ENCODE measurements at places on chromosomes 4 and X.

- DNase-seq, result no peak
Measured at GRCh38 chr4:1745165-1745564, 23.8 kb downstream of the TACC3 start.

DNA sequence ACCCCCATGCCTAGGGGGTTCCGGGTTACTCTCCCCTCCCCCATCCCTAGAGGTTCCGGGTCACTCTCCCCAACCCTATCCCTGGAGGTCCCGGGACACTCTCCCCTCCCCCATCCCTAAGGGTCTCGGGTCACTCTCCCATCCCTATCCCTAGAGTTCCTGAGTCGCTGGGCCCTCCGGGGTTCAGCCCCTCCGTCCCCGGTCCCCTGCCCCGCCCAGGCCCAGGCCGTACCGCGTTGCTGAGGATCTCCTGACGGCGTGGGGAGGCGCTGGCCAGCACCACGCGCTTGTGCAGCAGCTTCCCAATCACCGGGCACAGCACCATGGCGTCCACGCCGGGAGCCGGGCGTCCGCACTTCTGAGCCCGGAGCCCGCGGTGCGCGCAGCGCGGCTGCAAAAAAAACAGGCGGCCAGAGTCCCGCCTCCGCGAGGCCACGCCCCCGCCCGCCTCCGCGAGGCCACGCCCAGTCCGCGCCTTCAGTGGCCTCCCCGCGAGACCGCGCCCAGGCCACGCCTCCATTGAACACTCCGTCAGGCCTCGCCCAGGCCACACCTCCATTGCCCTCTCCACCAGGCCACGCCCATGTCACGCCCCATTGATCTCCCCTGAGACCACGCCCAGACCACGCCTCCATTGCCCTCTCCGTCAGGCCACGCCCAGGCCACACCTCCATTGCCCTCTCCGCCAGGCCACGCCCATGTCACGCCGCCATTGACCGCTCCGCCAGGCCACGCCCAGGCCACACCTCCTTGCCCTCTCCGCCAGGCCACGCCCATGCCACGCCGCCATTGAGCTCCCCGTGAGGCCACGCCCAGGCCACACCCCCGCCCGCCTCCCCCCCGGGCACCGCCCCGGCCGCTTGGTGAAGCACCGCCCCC lies at the start of gene ASMTL:
ASMTL (minus strand) TSS at position 394 of the 879 bp plus-strand sequence; CDS start at position 325, 69 bp downstream.
- DNase-seq, result peak; percentile 100

- DNase-seq, result peak; percentile 62
Measured at GRCh38 chr4:20272411-20272872, 20.7 kb downstream of the SLIT2 start.

GRCh38 chr4:53507058-53507457 lies 84.2 kb downstream of the LNX1 start:
- no peak for DNase-seq

DNA sequence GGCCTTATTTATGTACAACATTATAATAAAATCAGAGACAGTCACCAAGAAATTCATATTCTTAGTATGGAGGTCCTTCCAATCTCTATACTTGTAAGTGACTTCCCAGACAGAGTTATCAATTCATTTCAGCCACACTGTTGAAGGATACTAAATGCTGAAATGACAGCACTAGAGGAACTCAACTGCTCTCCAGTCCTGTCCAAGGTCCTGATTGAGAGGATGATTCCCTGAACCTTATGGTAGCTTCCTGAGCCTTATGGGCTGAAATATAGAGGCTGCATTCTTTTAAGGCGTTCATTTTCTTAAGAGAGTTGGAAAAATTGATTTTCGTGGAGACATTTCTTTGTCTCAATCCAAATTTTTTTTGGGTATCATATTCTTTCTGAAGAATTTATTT lies 205.9 kb downstream of the TLL1 start:
- peak; percentile 1 for DNase-seq

DNA sequence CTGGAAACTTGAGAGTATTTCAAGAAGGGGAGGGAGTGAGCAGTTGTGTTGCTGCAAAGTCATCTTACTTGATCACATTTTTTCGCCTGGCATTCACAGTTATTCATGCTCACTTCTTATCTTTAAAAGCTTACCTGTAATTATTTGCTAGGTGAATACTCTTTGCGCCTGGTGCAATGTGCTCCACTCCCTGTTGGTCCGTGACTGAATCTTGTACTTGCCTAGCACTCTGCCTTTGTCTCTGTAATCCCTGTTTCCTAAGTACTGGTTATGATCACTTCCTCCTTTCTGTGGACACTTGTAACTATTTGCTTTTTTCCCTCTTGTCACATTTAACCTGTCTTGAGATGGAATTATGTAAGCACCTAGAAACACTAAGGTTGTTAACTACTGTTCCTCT lies 5.8 kb downstream of the BMP2K start:
- DNase-seq, result no peak

DNA sequence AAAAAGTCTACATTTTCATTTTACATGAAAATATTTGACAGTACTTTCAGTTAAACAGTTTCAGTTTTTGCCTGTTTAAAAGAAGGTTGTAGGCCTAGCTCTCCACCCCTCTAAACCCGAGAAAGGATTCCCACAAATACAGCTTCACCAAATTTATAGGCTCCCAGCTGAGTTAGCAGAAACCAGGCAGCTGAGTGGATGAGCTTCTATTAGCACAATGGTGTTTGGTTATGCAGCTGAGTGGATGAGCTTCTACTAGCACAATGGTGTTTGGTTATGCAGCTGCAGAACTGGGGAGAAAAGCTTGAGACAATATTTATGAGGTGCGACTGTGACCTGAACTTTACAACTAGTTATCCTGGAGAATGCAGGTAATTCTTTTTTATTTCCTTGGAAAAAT lies 36.6 kb upstream of the PAQR3 start:
- no peak for DNase-seq

DNA sequence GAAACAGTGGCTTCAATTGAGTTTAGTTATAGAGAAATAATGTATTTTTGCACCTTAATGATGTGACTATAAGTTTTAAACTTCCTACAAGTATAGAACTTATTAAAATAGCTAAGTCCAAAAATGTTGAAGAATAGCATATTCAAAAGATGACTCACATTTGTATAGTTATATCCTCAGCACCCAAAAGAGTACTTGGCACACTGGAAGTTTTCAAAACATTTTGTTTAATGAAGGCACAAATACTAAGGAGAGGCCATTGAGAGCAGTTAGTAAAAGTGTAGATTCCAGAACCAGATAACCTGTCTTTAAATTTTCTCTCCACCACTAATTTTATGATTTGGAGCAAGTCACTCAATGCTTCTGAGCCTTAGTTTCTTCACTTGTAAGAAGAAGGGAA lies 226.9 kb upstream of the MID1 start:
- peak; percentile 20 for DNase-seq

- peak; percentile 14 for DNase-seq
Measured at GRCh38 chr4:168695288-168695687, 198.4 kb downstream of the PALLD start.

- no peak for DNase-seq
Measured at GRCh38 chrX:262381-262909, 18.7 kb upstream of the PLCXD1 start.

DNA sequence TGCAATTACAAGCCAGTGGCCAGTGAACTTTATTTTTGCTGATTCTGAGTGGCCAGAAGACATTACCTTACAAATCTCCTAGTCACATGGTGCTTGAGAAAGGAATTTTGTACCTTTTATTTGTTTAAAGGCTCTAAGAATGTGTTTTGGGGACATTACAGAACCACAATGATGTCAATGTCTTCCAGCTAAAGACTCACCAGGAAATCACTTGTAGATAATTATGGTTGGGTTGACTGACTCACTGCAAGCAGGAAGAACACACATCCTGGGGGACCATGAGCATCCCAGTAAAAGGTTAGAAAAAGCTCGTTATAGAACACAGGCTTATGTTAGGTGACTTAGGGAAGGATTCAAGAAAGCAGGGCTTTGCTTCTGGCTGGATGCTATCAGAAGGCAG lies 119.4 kb upstream of the FAM9B start:
- DNase-seq, result peak; percentile 66

- no peak for DNase-seq
Measured at GRCh38 chr4:108361886-108362285, 193.2 kb upstream of the LEF1 start.

- DNase-seq, result peak; percentile 23
Measured at GRCh38 chr4:137394018-137394417, 138.3 kb downstream of the PCDH18 start.

DNA sequence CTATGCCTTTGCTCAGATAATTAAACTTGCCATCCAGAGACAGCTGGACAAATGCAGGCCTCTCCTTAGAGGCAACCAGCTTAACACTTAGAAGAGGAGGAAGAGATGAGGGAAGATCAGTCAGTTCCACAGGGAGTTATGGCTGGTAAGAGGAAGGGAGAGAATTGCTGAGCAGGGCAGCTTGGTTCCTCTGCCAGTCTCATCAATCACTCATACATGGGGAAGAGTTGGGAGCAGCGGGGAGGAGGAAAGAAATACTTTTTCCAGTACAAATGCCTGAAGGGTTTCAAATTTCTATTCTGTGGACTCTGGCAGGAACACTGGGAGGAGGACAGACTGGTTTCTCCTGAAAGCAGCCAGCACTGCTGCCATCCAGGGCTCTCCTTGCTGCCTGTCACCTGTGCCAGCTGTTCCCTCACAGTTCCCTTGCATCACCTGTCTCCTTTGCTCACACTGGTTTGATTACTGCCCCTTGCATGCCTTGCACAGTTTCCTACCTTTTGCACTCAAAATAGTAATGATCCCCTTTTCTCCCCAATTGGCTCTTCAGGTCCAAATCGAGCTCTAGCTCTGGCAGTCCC lies 59.5 kb downstream of the PGRMC2 start:
- no peak for DNase-seq

DNA sequence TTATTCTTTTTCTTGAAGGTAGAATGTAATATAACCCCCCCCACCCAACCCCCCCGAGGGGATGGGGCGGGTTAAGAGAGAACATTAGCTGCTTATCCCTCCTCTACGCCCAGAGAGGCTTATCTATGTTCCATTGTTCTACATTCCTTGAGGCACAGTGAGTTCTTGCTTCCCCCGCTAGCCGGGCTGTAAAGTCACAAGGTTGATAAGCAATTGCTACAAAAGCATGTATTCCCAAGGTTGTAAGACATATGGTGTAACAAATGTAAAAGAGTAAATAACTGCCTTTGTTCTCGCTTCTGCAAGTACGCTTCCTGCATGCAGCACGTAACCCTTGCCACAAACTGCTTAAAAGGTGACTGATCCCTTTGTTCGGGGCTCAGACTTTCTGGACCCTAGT lies 8.2 kb downstream of the DCAF8L2 start:
- no peak for DNase-seq

DNA sequence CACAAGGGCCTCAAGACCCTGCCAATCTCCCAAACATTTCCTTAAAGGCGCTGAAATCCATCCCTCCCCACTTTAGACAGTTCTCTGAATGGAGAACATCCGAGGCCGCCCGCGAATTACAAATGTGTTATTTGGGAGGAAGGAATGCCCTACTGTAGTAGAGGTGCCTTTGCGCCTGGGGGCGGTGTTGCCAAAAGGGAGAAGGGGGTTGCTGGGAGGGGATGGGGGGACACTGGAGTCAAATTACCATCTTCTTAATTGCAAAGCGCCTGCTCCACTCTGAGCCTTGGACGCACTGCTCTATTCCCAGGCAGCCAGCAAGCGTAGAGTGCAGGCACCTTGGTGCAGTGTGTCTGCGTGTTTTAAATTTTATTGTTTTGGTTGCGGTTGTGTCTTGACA lies 2.7 kb downstream of the TMEM255A start:
- DNase-seq, result no peak

GRCh38 chr4:48043504-48043903 lies 26.9 kb downstream of the NIPAL1 start:
- DNase-seq, result no peak

- DNase-seq, result no peak
Measured at GRCh38 chr4:176207839-176208238, 12.5 kb upstream of the SPATA4 start.

DNA sequence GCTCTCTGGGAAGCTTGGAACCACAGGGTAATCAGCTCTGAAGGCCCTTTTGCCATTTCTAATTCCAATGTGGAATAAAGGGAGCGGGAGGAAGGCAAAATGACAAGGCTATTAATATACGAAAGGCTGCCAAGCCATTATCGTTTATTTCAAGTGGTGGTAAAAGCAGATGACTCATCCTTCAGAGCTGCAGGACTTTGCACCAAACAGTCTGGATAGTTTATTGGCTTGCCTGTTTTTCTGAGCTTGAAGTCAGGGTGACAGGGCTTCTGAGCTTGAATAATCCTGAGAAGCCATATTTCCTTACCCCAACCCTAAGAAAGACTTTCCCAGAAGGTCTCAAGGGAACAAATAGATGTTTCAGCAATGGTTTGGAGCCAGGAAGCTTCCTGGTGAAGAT lies 7.7 kb upstream of the GABRE start:
- peak; percentile 82 for DNase-seq

DNA sequence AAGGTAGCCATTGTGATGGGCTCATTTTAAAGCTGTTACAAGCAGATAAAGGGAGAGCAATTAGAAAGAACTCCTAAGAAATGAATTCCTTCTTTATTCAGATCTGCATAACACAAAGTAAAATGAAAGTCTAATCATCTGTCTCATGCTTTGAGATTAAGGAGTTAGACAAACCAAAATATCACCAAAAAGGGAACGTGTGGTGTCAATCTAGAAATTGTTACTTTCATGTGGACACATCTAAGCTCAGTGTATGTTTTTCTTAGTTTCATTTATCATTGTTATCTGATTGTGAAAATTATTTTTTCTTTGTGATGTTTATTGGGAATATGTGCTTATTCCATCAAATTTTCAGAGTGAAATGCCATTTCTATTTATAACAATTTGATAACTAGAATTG lies 80.3 kb downstream of the BANK1 start:
- no peak for DNase-seq

DNA sequence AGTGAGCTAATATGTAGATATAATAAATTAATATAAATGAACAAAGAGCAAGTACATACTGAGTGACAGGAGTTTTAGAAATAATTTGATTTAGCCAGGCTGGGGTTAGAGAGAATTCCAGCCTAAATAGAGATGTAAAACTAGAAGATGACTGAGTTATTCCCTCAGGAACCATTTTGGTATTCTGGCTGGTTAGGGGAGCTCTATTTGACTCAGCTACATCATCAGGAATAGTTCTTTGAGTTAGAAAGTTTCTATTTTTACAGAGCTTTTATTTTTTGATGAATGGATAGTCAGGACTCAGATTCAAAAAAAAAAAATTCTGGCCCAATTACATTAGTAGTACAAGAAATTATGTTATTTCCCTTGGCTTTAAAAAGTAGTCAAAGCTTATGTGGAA lies 180.4 kb upstream of the MID1 start:
- DNase-seq, result no peak

Measured in GM23248 (cell line).